ENCODE measurements at places on chromosomes 11 and 22. TPM values are rescaled to one million over a fixed set of nuclear protein-coding genes. Genes with fewer than 3 reads are reported as not detected.
A peak's percentile ranks its signal among the peaks of the same experiment; 100 is the strongest.

- no peak for DNase-seq
Measured at GRCh38 chr22:30559889-30560288, 13.3 kb upstream of the SEC14L6 start.

DNA sequence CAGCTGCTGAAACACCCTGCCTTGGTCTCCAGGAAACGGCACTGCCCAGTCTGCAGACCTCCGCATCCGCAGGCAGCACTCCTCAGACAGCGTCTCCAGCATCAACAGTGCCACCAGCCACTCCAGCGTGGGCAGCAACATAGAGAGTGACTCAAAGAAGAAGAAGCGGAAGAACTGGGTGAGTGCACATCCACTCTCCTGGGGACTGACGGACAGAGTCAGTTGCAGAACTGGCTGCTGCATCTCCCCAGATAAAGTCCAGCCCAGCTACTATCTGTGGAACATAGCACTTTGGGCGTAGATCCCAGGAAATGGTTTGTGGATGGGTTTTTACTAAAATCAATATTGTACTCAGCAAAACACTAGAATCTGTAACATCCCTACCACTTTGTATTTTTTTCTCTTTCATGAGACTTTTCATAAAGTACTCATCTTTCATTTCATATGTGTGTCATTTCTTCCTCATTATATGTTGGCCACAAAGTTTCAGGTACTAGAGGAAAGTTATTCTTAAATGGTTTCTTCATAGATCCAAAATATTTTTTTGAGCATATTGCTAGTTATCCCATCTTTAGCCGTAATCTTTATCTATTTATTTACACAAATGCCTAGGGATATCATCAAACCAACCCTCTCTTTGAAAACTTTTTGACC is 80.1 kb downstream of the DBX1 start:
- DNase-seq, result no peak

GRCh38 chr11:62569611-62570010 is 4.1 kb downstream of the EEF1G start:
- DNase-seq, result no peak

DNA sequence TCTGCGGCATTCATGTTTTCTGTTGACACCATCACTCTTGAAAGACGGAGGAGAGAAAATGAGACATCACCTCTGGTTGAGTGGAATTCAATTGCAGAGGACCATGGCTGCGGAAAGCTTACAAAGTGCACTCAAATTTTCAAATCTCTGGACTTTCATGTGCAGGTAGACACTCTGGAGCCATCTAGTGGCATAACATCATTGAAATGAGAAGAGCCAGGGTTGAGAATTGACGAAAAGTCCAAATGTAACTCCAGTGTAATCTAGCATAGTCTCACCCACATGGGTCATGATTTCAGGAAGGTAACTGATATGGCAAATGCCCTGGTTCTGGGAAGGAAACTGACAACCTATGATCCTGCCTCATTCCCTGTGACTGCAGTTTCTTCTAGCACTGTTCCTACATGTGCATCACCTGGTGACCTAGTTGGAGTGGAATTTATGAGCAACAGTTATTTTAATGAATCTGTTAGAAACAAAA is 687.8 kb downstream of the KCNA4 start:
- peak; percentile 11 for DNase-seq

DNA sequence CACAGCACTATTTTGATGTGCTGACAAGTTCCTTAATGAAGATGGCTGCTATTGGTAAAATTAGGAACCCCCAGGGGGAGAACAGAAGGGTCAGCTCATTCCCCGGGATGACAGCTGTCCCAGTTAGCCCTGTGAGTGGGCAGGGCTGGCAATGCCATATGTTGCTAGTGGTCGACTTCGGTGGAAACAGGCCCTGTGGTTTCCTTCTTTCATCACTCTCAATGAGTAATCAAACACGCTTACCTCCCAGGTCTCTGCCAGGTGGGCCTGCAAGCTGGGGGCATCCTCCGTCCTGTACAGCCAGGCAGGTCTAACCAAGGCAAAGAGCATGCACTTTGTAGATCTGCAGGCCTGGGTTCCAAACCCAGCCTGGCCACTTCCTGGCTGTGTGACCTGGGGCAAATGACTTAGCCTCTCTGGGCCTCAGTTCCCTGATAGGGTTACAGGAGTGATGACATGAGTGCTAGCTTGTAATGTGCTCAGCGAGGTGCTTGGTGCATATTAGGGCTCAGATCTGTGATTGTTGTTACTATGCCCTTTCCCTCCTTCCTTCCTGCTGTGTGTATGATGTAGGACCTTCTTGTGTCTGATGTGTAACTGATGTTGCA is 85.2 kb downstream of the TSPAN18 start:
- no peak for DNase-seq

DNA sequence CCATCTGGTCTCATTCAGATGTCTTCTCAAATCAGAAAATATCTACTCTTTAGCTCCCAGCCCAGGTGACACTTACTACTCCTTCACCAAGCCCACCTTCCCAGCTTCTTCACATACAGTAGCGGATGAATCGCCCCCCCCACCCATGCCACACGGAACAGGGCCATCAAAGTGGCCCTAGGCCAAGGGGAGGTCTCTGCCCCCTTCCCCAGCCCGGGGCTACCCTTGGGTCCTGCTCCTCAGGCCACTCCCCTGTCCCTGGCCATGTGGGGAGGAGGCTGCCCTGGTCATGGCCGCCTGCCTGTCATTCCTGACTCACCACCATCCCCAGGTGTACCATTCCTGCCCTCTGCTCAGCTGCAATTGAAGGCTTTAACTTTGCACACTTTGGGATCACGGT is 142.8 kb downstream of the NECTIN1 start:
- DNase-seq, result no peak

DNA sequence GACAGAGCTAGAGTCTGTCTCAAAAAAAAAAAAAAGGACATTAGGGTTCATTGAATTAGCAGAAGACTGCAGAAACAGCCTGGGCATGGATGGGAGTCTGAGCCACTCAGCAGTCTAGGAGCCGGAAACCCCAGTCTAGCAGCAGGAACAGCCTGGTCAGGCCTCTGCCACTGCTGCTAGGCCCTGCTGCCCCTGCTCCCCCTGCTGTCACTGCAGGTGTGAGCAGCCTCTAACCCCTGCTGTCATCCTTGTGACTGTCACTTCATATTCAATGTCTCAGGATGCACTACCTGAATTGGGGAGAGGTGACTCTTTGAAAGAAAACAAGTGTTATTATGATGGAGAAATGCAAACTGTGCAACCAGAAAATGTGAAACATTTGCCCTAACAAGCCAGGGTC is 7.0 kb upstream of the DDX17 start:
- DNase-seq, result no peak

The MS4A6E gene
- not detected for total RNA-seq

DNA sequence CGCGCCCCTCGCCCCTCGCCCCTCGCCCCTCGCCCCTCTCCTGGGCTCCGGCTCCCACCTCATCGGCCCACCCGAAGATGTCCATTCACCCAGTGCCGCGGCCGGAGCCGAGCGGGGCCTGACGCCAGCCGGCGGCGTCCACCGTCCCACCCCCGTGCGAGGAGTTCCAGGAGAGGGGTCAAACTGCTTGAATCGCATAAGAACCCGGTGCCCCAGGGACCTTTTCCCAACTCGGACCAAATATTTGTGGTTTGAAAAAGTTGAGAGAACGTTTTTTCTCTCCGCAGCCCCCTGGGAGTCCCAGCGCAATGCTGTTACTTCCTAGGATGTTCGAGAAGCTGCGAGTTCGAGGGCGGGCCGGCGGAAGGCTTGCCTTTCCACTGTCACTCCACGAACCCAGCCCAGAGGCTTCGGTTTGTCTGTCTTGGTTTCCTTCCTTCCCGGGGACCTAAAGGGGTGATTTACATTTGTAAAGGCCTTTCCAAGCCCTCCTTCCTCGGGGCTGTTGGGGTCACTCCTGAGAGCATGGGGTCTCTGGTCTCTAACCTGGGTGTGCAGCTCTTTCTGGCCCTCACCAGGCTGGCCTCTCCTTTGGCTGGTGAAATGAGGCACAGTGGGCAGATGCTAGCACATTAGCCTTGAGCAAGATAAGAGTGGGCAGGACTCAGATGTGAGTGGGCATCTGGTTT is 38.0 kb downstream of the ETS1 start:
- DNase-seq, result no peak

The OR52E1 gene
- not detected for total RNA-seq

DNA sequence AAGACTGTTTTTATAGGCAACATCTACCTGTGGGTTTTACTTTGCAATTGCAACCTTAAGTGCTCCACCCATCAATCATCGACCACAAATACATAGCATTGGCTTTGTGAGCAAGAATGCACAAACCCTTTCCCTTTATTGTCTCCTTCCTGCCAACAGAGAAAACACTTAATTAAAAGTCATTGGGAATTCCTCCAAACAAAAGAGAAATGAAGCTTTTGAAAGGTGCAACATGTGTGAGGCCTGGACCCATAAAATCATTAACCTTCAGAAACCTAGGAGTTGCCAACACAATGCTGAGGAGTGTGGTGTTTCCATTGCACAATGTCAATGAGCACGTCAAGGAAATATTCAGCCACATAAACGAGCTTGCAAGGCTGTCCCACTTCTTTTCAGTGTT is 223.2 kb downstream of the BLID start:
- no peak for DNase-seq

The C22orf42 gene
- not detected for total RNA-seq

The ADAMTS15 gene
- total RNA-seq, result 3.2 TPM

DNA sequence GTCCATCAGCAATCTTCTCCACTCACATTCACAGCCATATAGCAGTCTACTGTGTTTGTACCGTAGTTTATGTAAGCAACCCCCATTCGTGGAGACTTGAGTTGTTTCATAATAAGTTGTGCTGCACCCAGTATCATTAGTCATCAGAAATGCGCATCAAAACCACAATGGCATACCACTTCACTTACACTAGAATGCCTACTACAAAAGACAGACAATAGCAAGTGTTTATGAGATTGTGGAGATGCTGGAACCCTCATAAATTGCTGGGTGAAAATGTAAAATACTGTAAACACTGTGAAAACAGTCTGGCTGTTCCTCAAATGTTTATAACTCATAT is 133.3 kb downstream of the ATXN10 start:
- DNase-seq, result no peak

DNA sequence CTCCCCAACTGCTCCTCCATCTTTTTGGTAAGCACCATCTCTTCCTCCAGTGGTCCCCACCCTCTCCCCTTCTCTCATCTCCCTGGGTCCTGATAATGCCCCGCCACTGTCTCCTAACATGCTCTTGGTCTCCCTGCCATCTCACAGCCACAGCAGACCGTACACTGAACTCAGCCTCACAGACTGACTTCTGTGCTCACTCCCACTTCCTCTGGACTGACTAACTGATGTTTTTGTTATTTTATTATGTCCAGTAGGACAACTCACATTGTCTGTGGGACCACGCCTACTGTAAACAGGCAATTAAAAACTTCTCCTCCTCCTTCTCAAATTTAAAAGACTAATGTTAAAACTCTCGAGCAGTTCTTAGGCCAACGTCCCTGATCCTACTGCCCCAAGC is 2.6 kb upstream of the GNAZ start:
- no peak for DNase-seq

DNA sequence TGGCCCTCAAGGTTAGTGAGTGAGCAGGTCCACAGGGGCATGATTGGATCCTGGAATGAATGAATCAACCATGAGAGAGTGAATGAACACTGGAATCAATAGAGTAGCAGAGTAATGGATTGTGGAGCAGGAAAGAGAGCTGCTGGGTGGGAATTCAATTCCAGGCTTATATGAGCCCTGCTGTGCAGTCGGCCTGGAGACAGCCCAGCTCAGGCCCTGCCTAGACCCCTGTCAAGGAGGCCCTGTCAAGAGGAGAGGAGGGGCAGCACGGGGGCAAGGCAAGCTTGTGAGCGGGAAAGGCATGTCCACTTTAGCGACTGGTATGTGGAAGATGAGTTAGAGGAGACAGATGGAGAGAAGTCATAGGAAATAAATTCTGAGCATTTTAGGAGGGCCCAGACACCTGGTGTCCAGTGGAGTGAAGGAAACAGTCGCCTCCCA is 1.3 kb upstream of the FOLR1 start:
- DNase-seq, result no peak

- DNase-seq, result no peak
Measured at GRCh38 chr11:2571598-2572281, 126.9 kb downstream of the KCNQ1 start.

GRCh38 chr11:13983081-13983751 is 20.7 kb downstream of the SPON1 start:
- peak; percentile 44 for DNase-seq

- DNase-seq, result peak; percentile 31
Measured at GRCh38 chr11:66228521-66228920, 39.9 kb upstream of the RAB1B start.

DNA sequence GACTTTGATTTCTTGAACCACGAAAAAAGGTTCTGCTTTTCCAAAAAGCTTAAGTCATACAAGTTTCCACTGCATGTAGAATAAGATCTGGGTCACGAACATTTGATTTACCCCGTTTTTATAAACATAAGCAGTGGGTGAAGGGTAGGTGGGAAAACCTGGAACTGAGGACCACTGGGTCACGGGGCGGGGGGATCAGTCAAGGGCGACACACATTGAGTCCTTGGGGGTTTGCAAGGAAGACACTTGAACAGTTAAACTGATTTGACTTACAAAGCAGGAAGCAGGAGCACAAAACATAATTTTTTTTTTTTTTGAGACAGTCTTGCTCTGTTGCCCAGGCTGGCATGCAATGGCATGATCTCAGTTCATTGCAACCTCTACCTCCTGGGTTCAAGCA is 10.9 kb downstream of the FADS3 start:
- no peak for DNase-seq

The SMC1B gene
- total RNA-seq, result not detected

GRCh38 chr11:104583857-104584256 is 314.4 kb downstream of the CASP12 start:
- DNase-seq, result no peak

DNA sequence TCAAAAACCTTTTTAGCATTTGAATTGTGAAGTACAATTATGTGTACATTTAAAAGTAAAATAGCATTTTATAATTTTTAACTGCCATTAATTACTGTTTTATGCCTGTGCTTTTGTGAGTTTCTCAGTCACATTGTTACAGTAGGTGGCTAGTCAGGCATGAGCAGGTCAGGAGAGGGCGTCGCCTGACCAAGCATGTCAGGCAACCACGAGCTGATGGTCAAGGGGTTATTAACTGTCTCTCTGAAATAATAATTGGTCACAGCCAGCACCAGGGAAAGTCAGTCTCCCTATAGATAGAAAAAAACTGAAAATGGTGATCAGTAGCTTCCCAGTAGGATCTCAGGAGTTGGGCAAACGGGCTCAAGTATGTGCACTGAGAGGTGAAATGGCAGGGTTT is 19.4 kb upstream of the CCDC81 start:
- no peak for DNase-seq
